IMR-90 (cell line): ENCODE measurements at places on chromosomes 3 and 15. TPM values are rescaled to one million over a fixed set of nuclear protein-coding genes. Genes with fewer than 3 reads are reported as not detected.
A peak's percentile ranks its signal among the peaks of the same experiment; 100 is the strongest.

ST8SIA2 gene
- not detected in 2 replicates for total RNA-seq

DNA sequence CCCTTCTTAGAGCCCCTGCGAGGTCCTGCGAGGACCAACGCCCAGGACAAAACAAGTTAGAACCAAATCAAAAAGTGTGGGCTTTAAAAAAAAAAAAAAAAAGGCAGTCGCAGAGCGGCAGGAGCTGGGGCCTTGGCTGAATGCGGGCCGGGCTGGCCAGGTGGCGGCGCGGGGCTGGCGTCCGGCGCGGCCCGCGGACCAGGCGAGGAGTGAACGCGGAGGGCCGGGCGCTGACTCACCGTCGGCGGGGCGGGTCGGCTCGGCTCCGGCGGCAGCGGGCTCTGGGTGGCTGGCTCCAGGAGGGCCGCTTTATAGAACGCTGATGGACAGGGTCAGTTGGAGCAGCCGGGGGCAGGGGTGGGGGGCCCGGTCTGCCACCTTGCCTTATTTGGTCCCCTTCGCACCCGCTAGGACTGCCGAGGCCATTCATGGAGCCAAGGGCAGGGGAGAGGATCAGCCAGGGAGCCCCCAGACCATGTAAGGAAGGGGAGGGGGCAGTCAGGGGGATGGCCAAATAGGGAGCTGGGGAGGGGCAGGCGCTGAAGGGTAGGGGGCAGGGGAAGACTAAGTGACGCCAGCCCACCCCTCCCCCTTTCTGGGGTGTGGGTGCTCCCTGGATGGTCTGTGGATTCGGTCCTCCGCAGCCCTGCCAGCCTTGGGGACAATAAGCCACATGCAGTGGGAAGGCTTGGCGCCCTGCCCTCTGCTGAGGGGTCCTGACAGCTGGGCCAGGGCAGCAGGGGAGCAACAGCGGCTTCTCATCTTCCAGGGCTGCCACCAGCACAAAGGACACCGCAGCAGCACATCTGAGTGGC, at the start of gene ACTC1:
TSS of gene ACTC1 (minus strand) at position 283 of the 815 bp plus-strand sequence. CDS start 741 bp downstream, outside the sequence.
- DNase-seq, result peak; percentile 52

- no peak for DNase-seq
Observed at GRCh38 chr3:120052677-120053076, 41.6 kb downstream of the GSK3B start.

GRCh38 chr15:61047783-61048182, 181.3 kb downstream of the RORA start:
- peak; percentile 62 for DNase-seq

GRCh38 chr15:74132681-74133651, 2.6 kb downstream of the ISLR2 start:
- DNase-seq, result peak; percentile 24

DNA sequence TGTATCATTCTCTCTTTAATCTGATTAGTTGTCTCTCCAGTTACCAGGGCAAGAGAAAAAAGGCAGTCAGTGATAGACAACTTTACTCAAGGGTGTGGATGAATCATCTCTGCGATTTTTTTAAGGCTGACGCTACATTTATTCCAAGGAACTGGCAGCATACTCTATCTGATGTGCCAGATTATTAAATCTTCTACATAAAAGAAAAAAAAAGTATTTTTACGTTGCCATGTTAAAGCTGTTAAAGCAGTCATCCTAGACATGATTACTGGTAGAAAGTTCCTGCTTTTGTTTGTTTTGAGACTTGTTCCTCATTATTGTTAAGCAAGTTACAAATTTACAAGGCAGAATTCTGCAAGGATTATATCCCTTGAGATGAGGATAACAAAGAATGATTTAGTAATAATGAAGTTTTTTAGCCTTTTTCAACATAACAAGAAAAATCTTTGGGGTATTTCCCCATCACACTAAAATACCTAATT, 121.7 kb downstream of the CBLB start:
- peak; percentile 44 for DNase-seq

GRCh38 chr3:185361920-185362319, 1.0 kb upstream of the MAP3K13 start:
- peak; percentile 51 for DNase-seq

DNA sequence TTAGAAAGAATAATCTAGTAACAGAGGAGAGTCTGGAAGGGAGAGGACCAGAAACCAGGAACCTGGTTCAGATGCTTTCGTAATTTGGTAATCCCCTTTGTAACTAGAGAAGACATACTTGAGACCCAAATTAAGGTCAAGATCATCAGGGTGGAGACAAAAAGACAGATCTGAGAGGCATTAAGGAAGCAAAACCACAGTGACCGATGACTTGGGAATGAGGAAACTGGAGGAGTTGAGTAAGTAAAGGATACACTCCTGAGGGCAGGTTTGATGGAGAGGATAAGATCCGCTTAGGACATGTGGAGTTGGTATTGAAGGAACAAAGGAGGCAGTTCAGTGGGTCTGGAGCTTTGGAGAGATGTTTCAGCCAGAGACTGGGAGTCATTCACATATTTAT, 23.6 kb upstream of the BCL2A1 start:
- DNase-seq, result peak; percentile 59
